ENCODE measurements at places on chromosomes 2 and 18.
A peak's percentile ranks its signal among the peaks of the same experiment; 100 is the strongest.

- DNase-seq, result no peak
Measured at GRCh38 chr2:8133363-8133762, 548.5 kb upstream of the ID2 start.

GRCh38 chr2:217275091-217275490, 415.2 kb upstream of the TNP1 start:
- no peak for DNase-seq

- DNase-seq, result peak; percentile 78
Measured at GRCh38 chr2:46351750-46352138, 54.5 kb downstream of the EPAS1 start.

GRCh38 chr18:46720521-46720920, 36.3 kb downstream of the ST8SIA5 start:
- no peak for DNase-seq

DNA sequence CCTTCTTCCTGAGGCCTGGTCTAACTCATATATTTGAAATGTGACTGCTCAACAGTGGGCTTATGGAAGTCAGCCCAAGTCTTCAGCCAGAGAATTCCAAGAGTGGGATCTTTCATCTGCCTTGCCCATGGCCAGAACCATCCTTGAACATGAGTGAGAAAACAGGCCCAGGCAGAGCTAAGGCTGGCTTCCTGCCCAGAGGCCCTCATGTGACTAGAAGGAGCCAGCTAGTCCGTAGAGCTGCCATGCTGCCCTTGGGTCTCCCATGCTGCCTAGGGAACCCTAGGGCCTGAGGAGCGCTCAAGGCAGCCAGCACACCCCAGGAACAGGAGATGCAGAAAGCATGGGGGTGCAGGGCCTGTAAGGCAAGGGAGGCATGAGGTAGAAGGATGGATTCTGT, 203.6 kb downstream of the FHOD3 start:
- no peak for DNase-seq

- peak; percentile 86 for DNase-seq
Measured at GRCh38 chr18:63155169-63155852, 164.3 kb downstream of the BCL2 start.

GRCh38 chr2:109098921-109099273, 30.1 kb upstream of the SH3RF3 start:
- no peak for DNase-seq

- no peak for DNase-seq
Measured at GRCh38 chr18:24613896-24614640, 153.6 kb downstream of the HRH4 start.

DNA sequence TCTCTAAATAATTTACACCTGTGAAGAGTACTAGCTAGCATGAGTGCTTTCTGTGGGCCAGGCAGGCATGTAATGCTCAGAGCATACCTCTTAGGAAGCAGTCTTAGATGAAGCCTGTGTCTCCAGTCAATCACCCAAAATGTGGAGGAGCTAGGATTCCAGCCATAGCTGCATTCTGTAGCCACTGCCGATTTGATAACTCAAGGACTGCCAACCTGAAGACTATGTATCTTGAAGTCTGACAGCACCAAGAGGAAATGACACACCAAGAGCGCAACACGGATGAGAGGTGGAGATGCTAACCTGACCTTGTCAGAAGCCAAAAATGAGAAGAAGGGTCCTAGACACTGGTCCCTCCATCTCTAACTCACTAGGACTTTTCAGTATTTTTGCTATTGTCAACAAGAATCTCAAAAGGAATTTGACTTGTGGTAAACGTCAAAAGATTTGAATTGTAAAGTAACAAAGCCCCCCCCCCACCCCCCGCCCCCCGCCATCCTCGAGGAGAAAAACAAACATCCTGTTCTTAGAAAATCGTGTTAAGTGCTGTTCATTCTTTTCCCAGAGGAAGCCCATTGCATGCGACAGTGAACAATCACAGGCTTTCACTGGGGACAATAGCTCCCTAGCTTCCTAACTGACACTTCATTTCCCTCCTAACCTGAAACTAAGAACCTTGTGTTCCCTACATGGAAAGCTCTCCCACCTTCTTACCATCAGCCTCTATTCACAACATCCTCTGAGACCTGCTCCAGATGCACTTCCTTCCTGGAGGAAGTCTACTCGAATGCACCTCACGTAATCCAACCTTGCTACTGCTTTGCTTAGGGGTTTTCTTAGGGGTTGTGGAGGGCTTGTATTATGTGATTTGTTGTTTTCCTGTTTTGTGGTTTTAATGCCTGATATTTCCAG, 14.7 kb downstream of the CDC42EP3 start:
- no peak for DNase-seq

- no peak for DNase-seq
Measured at GRCh38 chr2:143768991-143769390, 639.8 kb downstream of the ARHGAP15 start.

DNA sequence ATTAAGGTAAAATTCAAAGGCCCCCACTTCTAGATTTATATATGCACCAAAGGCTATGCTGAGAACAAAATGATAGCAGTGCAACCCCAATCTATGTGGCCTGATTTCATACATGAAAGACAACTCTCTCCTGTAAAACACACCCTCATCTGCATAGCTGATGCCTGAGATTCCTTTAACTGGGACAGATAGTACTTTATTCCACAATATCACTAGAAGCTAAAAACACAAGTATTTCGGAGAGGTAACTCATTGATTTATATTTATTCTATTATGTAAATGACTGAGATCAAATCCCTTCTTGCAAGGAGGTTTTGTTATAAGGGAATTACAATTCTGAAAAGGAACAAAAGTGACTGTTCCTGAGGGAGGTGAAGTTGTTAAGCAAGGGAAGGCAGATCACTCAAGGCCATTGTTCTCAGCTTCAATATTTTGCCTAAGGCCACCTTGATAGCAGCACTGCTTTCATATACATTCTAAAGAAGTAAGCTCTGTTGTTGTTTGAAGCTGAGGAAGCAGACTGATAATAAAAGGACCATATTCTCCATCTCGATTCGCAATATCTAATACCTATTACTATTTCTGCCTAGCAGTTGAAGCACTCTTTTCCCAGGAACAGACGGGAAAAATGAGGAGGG, 471.0 kb upstream of the CDH7 start:
- no peak for DNase-seq

- DNase-seq, result no peak
Measured at GRCh38 chr18:22113144-22113844, 56.1 kb upstream of the GATA6 start.

DNA sequence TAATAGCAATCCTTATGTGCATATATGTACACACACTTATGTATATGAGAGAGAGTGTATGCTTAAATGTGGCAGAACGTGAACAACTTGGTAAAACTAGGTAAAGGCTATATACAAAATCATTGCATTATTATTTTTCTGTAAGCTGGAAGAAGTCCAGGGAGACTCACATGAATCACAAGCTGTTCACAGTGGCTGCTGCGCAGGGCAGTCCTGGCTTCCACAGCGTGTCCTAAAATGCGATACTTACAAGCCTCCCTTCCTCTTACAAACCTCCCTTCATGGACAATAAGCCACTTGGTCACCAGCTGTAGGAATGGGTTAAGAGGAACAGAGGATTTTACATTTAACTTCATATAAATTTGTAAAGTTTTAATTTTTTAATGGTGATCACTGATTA, 114.9 kb upstream of the AGAP1 start:
- DNase-seq, result no peak

- no peak for DNase-seq
Measured at GRCh38 chr2:95278051-95278471, 3.8 kb downstream of the PROM2 start.

GRCh38 chr2:234556848-234557573, 60.1 kb upstream of the ARL4C start:
- DNase-seq, result no peak

GRCh38 chr2:219460424-219460926, 25.8 kb downstream of the SPEG start:
- no peak for DNase-seq

GRCh38 chr18:3048121-3048520, 35.2 kb upstream of the LPIN2 start:
- no peak for DNase-seq

- no peak for DNase-seq
Measured at GRCh38 chr2:150417278-150417677, 70.2 kb downstream of the RND3 start.

DNA sequence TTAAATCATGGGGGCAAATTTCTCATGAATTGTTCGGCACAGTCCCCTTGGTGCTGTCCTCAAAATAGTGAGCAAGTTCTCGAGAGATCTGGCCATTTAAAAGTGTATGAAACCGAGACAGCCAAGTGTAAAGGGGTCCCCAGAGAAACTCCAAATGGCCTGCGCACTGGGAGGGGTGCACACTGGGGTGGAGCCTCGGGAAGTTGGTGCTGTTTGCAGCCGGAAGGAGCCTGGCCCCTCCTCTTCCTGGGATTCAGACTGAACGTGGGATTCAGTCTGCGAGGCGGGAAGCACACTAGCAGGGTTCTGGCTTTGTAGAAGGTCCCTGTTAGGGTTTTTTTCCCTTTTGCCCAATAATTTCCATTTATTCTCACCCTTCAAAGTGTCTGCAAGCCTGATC, 48.8 kb downstream of the RABL2A start:
- DNase-seq, result no peak

- DNase-seq, result no peak
Measured at GRCh38 chr18:25327584-25327983, 24.4 kb downstream of the ZNF521 start.

Measured in CD4-positive, alpha-beta T cell treated with Interleukin-21 for 1 hour (primary cell).